ENCODE measurements at places on chromosomes 6 and 20.

GRCh38 chr6:33114406-33114805 is 38.6 kb downstream of the HLA-DPB1 start:
- DNase-seq, result no peak

DNA sequence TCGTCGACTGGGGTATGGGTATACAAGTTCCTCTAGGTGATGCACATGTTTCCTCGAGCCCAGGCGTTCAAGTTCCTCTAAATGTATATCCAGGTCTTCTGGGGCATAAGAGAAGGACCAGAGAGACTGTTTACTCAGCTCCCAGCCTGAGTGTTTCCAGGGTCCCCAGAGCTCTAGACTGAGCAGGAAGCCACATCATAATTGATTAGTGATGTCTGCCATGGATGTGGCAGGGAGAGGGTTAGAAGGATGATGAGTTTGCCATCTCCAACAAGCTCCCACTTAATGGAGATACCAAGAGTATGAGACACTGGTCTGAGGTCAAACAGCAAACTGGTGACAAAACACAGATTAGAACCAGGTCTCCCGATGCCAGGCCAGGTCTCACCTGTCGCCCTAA is 74.8 kb downstream of the PREX1 start:
- DNase-seq, result no peak

- DNase-seq, result peak; percentile 92
Measured at GRCh38 chr6:26199057-26199772, 112.0 kb downstream of the HFE start.

GRCh38 chr20:34388000-34388399 is 24.9 kb downstream of the ITCH start:
- no peak for DNase-seq
